Right atrium auricular region (tissue), 2 donors: ENCODE measurements at places on chromosomes 3 and 15. TPM values are rescaled to one million over a fixed set of nuclear protein-coding genes. Genes with fewer than 3 reads are reported as not detected.

PIGZ gene
- 7.0 TPM for total RNA-seq

DNA sequence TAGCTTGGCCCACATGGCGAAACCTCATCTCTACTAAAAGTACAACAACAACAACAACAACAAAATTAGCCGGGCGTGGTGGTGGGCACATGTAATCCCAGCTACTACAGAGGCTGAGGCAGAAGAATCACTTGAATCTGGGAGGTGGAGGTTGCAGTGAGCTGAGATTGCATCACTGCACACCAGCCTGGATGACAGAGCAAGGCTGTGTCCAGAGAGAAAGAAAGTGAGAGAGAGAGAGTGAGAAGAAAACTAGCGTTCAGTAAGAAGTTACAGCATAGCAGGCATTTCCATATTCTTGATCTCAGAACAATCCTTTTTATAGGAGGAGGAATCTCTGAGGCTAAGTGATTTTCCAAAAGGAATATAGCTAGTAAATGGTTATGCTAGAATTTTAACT lies 1076.1 kb downstream of the AGBL1 start:
- DNase-seq = no peak

DNA sequence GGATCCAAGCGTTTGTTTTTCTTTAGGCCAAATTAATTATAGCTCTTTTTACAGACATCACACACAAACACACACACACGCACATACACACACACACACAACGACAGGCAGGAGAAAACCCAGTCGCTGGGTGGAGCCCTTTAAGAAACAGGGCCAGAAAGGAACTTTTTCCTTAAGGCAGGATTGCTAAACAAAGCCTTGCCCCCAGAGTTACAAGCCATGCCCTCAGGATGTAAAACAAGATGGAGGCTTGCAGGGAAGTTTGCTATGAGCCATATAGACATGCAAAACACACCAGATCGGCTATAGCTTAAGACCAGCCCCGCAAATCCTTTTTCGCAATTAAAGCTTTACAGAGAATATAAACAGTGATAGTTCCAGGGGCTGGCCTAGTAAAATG lies 16.3 kb upstream of the IQCF2 start:
- DNase-seq = no peak

MORC1 gene
- not detected for total RNA-seq

FAM107A gene
- total RNA-seq = 76.5 TPM

DNA sequence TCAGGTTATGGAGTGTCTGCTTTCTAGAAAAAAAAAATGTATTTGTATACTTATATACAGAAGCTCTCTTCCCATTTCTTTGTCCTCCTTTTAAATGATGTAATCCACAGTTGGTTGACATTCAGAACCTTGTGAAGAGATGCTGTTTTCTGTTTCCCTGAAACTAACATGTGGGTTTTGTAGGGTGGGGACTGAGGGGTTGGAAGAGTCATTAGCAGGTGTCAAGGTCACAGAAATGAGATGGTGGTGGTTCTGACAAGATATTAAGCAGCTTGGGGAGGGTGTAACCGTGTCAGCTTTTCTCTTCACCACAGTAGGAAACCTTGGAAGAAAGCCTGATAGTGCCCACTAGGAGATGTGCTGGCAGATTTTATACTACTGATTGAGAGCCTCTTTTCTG lies 2.4 kb downstream of the RASA2 start:
- DNase-seq = no peak

GRCh38 chr3:19384868-19385267 lies 236.6 kb downstream of the KCNH8 start:
- no peak for DNase-seq

CRELD1 gene
- total RNA-seq = 63.9 TPM

GRCh38 chr3:105957722-105958121 lies 88.9 kb upstream of the CBLB start:
- no peak for DNase-seq

CAND2 gene
- total RNA-seq = 45.2 TPM

GRCh38 chr3:141482245-141482922 lies 4.4 kb upstream of the RASA2 start:
- DNase-seq = no peak

TLR9 gene
- total RNA-seq = not detected

DNA sequence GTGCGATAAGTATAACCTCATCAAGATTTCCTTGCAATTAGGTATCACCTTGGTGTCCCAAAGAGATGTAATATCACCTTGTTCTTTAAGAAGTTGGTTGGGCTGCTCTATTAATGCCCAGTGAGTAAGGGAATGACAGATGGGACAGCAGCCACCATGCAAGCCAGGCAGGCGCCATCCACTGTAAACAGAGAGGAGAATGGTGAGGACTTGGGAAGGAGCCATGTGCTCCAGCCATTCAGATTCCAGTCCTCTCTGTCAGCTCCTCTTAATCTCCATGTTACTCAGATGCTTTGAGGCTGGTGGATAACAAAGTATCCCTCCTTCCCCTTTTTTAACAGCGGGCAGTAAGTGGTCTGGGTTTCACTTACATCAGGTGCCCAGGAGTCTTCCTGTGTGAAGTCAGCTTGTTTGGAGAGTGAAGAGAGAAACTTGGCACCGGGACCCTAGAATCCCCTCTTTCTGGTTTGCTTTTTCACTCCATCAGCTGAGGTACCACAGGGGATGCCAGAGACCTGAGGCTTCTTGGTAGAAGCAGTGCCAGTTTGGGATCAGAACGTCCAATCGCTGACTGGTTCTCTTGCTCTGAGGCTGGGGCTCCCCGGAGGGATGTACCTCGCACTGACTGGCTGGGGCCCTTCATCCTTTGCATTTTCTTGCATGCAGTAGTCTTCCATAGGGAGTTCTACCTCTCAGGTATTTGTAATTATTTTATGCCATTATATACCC lies 29.5 kb downstream of the SLCO3A1 start:
- no peak for DNase-seq

CCDC13 gene
- total RNA-seq = not detected

DNA sequence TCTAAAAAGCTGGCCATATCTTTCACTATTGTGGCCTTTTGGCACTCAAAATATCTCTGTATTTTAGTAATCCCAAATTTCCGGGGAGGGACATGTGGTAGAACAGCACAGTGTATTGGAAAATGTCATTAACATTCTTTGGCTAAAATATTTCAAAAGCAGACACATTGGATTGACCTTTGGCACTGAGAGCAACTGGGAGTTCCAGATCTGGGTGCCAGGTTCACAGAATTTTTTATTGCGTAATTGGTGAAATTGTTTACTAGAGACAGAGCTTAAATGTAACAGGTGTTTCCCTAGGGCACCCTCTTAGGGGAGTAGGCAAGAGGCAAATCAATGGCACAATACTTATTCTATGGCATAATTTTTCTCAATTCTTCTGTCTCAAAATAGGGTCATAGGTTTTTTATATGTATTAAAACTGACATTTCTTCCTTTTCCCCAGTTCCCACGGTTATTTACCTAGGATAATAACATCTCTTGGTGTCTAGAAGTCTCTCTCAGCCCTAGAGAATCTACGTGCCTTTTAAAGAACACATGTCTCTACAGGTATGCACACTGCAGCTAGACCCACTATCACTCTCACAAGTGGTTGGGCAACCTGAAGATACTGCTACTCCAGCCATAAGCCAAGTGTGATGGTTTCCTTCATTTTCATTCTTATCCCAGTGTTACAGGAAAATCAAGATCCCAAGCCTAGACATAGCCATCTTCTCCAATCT lies 10.6 kb downstream of the RBMS3 start:
- DNase-seq = no peak

DNA sequence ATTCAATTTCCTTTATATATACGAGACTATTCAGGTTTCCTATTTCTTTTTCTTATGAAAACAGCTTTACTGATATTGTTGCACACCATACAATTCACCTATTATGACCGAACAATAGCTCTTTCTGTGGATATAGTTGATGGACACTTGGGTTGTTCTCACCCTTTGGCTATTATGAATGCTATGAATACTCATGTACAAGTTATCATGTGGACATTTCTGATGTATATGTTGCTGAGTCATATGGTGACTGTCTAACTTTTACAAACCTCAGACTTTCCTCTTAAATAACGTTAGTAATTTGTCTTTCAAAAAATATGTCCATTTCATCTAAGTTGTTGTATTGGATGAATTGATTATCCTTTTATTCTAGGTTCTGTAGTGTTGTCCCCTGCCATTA lies 15.7 kb upstream of the USF3 start:
- no peak for DNase-seq

- no peak for DNase-seq
Measured at GRCh38 chr15:48040166-48040817, 80.5 kb upstream of the SLC24A5 start.

BSN gene
- 0.41 TPM for total RNA-seq

GRCh38 chr15:86392874-86393273 lies 313.2 kb downstream of the AGBL1 start:
- no peak for DNase-seq

DNA sequence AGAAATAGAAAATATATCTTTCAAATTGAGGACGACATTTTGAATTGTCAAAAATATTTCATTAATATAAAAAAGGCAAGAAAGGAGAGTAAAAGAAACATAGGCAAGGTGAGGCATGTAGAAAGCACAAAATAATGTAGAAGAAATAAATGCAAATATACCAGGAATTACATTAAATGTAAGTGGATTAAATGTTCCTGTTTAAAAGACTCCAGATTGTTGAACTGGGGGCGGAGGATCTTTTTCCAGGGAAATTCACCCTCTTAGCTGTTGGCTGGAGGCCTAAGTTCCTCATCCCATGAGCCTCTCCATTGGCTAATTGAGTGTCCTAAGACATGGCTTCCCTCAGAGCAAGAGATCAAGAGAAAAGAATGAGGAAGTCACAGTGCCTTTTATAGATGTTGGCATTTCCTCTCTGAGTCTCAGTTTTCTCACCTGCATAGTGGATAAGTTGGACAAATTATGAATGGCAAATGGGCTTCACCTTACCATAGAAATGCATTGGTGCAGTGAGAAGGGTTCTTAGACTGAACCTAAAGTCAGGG lies 147.4 kb upstream of the SMAD3 start:
- no peak for DNase-seq

DNA sequence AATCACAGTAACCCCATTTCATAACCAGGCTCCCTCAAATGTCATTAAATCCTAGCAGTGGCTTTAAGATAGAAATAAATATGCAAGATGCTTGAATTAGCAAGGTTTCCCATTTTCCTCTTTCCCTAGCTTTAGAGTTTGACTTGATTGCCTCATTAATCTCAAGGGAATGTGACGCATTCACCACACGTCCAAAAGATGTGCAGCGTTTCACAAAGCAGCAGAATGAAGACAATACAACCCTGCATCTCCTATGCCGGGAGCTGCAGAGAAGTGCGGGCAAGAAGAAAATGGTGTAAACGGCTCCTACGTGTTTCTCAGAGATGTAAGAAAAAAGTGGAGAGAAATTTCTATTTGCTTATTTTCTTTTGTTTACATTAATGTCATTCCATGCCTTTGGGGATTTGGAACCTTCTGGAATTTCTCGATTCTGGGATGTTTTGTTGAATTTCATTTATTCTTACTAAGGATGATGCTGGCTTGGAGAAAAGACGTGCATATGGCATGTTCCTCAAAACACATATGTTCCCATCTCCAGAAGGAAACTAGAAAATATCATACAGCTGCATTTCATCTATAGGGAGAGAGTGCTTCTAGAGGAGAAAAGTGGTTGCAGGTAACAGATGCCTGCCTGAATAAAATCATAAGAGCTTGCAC lies 27.8 kb upstream of the FRMD4B start:
- no peak for DNase-seq

TMEM40 gene
- total RNA-seq = 2.3 TPM

- DNase-seq = peak; percentile 49
Measured at GRCh38 chr15:69468241-69469121, 15.9 kb downstream of the RPLP1 start.

- no peak for DNase-seq
Measured at GRCh38 chr3:119098619-119099222, 47.2 kb upstream of the TEX55 start.

CD276 gene
- total RNA-seq = 31.2 TPM

DNA sequence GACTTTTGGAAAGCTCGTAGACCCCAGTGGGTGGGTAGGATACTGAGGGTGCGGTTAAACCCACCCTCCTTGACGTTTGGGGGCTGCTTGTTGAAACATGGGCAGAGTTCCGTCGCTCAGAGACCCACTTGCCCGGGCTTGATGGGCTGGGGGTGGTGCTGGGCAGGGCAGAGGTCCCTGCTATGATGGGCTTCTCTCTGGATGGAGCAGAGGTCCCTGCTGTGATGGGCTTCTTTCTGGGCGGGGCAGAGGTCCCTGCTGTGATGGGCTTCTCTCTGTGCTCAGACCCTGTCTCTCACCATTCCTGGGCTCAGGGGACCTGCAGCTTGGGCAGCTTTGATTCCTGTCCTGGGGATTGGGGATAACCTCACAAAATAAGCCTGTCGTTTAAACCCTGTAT lies 45.2 kb downstream of the FBLN2 start:
- DNase-seq = no peak
